Naive thymus-derived CD8-positive, alpha-beta T cell (primary cell): ENCODE measurements at places on chromosomes 4 and X.

GRCh38 chrX:133776072-133776471, 209.3 kb downstream of the GPC3 start:
- H3K27ac ChIP-seq, result peak overlapping the region; percentile 46
- DNase-seq, result peak; percentile 14
- no peak overlapping the region for H3K4me3 ChIP-seq
- no peaks in the 10 kb centered on the region for H3K36me3 ChIP-seq
- no peaks in the 10 kb centered on the region for H3K27me3 ChIP-seq

GRCh38 chr4:18025288-18025687, 3.7 kb upstream of the LCORL start:
- H3K4me3 ChIP-seq, result no peak overlapping the region
- H3K27me3 ChIP-seq, result peaks cover 7% of the 10 kb centered on the region
- DNase-seq, result no peak
- no peaks in the 10 kb centered on the region for H3K36me3 ChIP-seq
- no peak overlapping the region for H3K27ac ChIP-seq

GRCh38 chr4:76209881-76210280, 3.7 kb downstream of the SCARB2 start:
- H3K36me3 ChIP-seq, result no peaks in the 10 kb centered on the region
- peak overlapping the region; percentile 50 for H3K27ac ChIP-seq
- no peaks in the 10 kb centered on the region for H3K27me3 ChIP-seq
- H3K4me3 ChIP-seq, result no peak overlapping the region

- H3K36me3 ChIP-seq, result no peaks in the 10 kb centered on the region
- DNase-seq, result no peak
- no peaks in the 10 kb centered on the region for H3K4me1 ChIP-seq
- H3K27me3 ChIP-seq, result peaks cover 7% of the 10 kb centered on the region
- H3K27ac ChIP-seq, result no peak overlapping the region
- H3K4me3 ChIP-seq, result no peak overlapping the region
Measured at GRCh38 chr4:146123231-146123630, 52.3 kb upstream of the LSM6 start.

- no peaks in the 10 kb centered on the region for H3K36me3 ChIP-seq
- H3K27ac ChIP-seq, result no peak overlapping the region
- no peaks in the 10 kb centered on the region for H3K27me3 ChIP-seq
- no peaks in the 10 kb centered on the region for H3K4me1 ChIP-seq
- DNase-seq, result no peak
- no peak overlapping the region for H3K4me3 ChIP-seq
Measured at GRCh38 chrX:77493677-77494553, 46.7 kb downstream of the FGF16 start.

- no peak overlapping the region for H3K4me3 ChIP-seq
- no peak overlapping the region for H3K27ac ChIP-seq
- H3K27me3 ChIP-seq, result no peaks in the 10 kb centered on the region
- peaks cover 2% of the 10 kb centered on the region for H3K4me1 ChIP-seq
- DNase-seq, result peak; percentile 22
Measured at GRCh38 chrX:39242187-39242586, 440.9 kb downstream of the MID1IP1 start.

- no peak overlapping the region for H3K27ac ChIP-seq
- no peak for DNase-seq
- no peaks in the 10 kb centered on the region for H3K27me3 ChIP-seq
- H3K4me3 ChIP-seq, result no peak overlapping the region
Measured at GRCh38 chrX:31550158-31550557, 478.3 kb upstream of the FTHL17 start.
